ENCODE measurements at places on chromosomes 1 and 21. TPM values are rescaled to one million over a fixed set of nuclear protein-coding genes. Genes with fewer than 3 reads are reported as not detected.

DNA sequence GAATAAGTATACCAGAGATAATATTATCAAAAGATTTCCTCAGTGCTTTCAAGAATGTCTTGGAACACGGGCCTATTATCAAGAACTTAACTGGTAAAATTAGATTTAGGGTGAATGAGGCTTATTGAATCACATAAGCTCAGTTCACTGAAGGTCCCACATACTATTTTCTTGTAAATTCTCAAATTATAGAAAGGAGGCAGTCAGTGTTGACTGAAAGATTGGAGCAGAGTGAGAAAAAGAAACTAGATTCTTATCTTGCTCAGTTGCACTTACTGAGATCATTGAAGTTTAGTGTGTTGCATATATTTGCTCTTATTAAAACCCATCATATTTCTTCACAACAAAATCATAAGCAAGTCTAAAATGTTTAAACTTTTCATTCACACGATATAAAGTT lies 3.9 kb upstream of the RGS1 start:
- H3K4me1 ChIP-seq = no peaks in the 10 kb centered on the region
- H3K4me3 ChIP-seq = no peak overlapping the region

GRCh38 chr1:10253755-10254154 lies 43.4 kb downstream of the KIF1B start:
- no peak overlapping the region for H3K4me3 ChIP-seq
- H3K36me3 ChIP-seq = no peaks in the 10 kb centered on the region
- peaks cover 15% of the 10 kb centered on the region for H3K4me1 ChIP-seq

DNA sequence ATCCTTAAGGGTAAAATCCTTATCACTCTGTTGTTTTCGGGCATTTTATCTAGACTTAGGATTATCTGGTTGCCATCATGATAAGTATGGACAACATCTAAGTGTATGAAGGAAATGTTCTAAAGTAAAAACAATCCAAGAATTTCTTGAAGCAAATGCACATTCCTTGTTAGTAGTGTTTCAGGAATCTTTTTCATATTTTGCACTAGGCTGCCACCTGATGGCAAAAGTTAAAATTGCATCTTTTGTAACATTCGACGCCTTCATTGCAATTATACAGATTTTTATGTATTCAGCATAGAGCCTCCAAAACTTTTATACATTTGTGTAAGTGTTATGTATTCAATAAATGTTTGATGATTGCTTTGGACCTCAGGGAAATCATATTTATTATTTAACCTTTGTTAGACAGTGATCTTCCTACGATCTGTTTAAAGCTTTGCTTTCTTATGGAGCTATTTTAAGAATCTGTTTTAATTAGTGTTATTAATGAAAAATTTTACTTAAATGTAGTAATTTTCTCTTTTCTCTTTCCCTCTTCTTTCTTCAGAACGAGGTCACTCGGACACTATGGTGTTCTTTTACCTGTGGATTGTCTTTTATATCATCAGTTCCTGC lies 49.4 kb upstream of the KIAA1614 start:
- H3K27ac ChIP-seq = no peak overlapping the region
- H3K4me3 ChIP-seq = no peak overlapping the region
- H3K4me1 ChIP-seq = no peaks in the 10 kb centered on the region
- H3K36me3 ChIP-seq = peaks cover 3% of the 10 kb centered on the region

FNDC7 gene
- polyA plus RNA-seq = not detected

ANGPTL7 gene
- 0.24 TPM for polyA plus RNA-seq

All from kidney (tissue), 22 donors.